ENCODE measurements at places on chromosomes 2 and 18. TPM values are rescaled to one million over a fixed set of nuclear protein-coding genes. Genes with fewer than 3 reads are reported as not detected.

DNA sequence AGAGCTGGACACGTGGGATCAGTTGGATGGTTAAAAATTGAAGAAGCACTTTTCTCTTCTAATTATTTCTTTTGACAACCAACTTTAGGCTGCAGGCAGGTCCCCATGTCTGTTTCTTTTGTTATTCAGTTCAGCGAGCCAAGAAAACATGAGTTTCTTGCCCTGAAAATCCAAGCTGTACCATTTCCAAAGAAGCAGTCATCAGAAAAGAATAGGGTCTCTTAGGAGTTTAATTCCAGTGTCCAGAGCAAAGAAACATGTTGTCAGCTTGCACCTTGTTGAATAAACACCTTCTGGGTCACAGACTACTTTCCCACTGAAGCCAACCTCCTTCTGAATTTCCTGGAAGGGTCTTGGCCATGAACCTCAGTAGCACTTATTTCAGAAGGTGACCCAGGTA is 170.5 kb upstream of the COPS8 start:
- H3K4me3 ChIP-seq = no peak overlapping the region
- H3K36me3 ChIP-seq = no peaks in the 10 kb centered on the region
- no peak for DNase-seq
- H3K27ac ChIP-seq = no peak overlapping the region

STPG4 gene
- total RNA-seq = not detected

DNA sequence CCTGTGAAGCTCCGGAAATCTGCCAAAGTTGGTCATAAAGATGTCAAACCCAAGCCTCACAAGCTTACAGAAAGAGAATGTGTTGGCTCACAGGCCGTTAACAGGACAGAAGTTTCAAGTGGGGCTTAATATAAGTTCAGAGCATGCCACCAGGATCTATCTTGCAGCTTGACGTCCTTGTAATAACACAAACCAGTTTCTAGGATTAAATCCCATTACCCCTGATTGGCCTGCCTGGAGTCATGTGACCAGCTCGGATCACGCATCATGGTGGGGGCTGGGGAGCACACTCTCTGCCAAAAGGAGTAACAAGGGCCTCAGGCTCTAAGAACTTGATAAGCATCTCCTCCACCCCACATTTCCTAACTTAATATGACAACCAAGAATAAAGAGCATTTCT is 38.9 kb upstream of the SCG2 start:
- H3K4me1 ChIP-seq = no peaks in the 10 kb centered on the region
- no peak overlapping the region for H3K4me3 ChIP-seq
- no peak for DNase-seq
- no peak overlapping the region for H3K27ac ChIP-seq

DNA sequence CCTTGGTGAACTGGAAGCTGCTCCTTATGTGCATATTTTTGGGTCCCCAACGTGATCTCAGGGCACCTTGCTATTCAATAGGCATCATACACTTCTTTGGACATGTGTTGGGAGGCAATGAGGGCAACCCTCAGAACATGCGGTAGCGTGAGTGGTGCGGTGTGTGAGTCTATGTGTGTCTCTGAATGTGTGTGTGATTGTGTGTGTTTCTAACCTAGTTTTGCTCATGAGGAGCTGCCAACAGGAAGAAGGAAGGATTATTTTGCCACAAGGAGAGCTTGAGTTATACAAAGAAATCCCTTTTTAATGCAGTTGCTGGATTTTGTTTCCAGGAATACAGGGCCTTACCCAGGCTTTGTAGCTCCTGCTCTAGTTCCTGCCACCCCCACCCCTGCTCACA is 75.8 kb upstream of the ITGA6 start:
- H3K27ac ChIP-seq = peak overlapping the region; percentile 62
- H3K4me3 ChIP-seq = no peak overlapping the region
- no peak for DNase-seq
- H3K4me1 ChIP-seq = no peaks in the 10 kb centered on the region
- H3K27me3 ChIP-seq = no peaks in the 10 kb centered on the region
- H3K36me3 ChIP-seq = no peaks in the 10 kb centered on the region

GRCh38 chr2:187453078-187453641 is 5.1 kb upstream of the CALCRL start:
- no peak overlapping the region for H3K4me3 ChIP-seq
- H3K27ac ChIP-seq = no peak overlapping the region
- no peaks in the 10 kb centered on the region for H3K36me3 ChIP-seq
- H3K4me1 ChIP-seq = no peaks in the 10 kb centered on the region
- no peaks in the 10 kb centered on the region for H3K27me3 ChIP-seq
- DNase-seq = no peak

GRCh38 chr18:69876490-69876889 is 71.2 kb downstream of the CD226 start:
- H3K4me1 ChIP-seq = no peaks in the 10 kb centered on the region
- H3K36me3 ChIP-seq = no peaks in the 10 kb centered on the region
- H3K27ac ChIP-seq = no peak overlapping the region
- DNase-seq = no peak

SKOR2 gene
- total RNA-seq = not detected

DNA sequence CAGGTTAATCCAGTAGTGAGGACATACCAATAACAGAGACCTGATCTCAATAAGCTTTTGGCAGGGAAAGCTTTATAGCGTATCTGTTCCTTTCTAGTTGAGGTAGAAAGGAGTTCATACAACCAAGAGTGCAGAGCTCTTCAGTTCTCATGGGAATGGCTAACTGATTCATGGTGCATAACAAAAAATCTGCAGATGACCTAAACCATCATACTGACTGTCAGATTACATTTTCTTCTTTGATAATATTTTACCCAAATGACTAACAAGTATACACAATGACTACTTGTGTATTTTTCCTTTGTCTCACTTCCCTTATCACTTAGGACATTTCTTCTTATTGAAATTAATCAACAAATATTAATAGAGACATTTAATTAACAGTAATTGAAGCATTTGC is 140.0 kb upstream of the SERTAD2 start:
- no peaks in the 10 kb centered on the region for H3K36me3 ChIP-seq
- H3K27ac ChIP-seq = no peak overlapping the region
- no peaks in the 10 kb centered on the region for H3K27me3 ChIP-seq
- H3K4me1 ChIP-seq = no peaks in the 10 kb centered on the region

GNLY gene
- not detected for total RNA-seq

LCT gene
- not detected for total RNA-seq

- DNase-seq = no peak
- H3K36me3 ChIP-seq = no peaks in the 10 kb centered on the region
- no peak overlapping the region for H3K27ac ChIP-seq
- H3K4me3 ChIP-seq = no peak overlapping the region
- no peaks in the 10 kb centered on the region for H3K27me3 ChIP-seq
These were observed 38.3 kb downstream of the GCA start for GRCh38 chr2:162382278-162382677.

CGREF1 gene
- 4.5 TPM for total RNA-seq
